ENCODE measurements at places on chromosomes 5 and 9. TPM values are rescaled to one million over a fixed set of nuclear protein-coding genes. Genes with fewer than 3 reads are reported as not detected.
A peak's percentile ranks its signal among the peaks of the same experiment; 100 is the strongest.

The NIPAL4 gene
- polyA plus RNA-seq, result 0.22 TPM

The PRDM9 gene
- polyA plus RNA-seq, result not detected

The NFIL3 gene
- 23.5 TPM for polyA plus RNA-seq

The NKD2 gene
- 3.6 TPM for polyA plus RNA-seq

The NOXA1 gene
- polyA plus RNA-seq, result 4.2 TPM

The ABHD17B gene
- polyA plus RNA-seq, result 35.5 TPM

The UNC5A gene
- polyA plus RNA-seq, result 1.1 TPM

The TAS2R1 gene
- polyA plus RNA-seq, result not detected

The MEIKIN gene
- not detected for polyA plus RNA-seq

- no peak for DNase-seq
Measured at GRCh38 chr9:130640681-130641080, 23.7 kb upstream of the PRDM12 start.

DNA sequence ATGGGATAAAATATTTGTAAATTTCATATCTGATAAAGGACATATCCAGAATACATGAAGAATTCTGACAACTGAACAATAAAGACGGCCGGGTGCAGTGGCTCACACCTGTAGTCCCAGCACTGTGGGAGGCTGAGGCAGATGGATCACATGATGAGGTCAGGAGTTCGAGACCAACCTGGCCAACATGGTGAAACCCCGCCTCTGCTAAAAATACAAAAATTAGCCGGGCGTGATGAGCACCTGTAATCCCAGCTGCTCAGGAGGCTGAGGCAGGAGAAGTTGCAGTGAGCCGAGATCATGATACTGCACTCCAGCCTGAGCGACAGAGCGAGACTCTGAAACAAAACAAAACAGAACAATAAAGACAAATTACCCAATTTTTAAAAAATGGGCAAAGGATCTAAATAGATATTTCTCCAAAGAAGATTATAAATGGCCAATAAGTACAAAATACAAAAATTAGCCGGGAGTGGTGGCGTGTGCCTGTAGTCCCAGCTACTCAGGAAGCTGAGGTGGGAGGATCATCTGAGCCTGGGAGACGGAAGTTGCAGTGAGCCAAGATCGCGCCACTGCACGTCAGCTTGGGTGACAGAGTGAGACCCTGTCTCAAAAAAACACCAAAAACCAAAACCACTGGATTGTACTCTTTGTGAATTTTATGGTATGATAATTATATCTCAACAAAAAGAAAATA is 9.6 kb upstream of the NSD1 start:
- no peak for DNase-seq

DNA sequence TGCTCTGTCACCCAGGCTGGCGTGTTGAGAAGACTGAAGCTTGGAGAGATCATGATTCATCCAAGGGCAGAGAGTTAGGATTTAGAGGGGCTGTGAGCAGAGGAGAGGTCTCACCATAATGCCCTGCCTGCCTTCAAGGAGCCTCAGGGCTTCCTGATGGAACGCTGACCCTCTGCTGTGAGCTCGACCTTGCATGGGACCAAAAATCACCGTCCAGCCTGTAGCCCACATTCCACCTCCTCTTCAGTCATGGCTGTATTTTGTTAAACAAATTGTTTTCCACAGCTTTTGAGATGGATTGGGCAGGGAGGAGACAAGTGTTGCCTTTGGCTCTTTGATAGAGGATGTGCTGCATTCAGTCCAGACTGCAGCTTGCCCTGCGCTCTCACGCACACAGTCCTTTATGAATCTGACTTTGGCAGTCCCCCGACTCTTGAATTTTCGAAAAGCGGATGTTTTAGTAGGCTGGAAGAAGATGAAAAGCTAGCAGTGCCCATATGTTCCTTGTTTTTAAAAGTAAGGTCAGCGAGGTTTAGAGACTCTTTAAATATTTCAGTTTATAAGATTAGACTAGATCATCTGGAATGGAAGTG is 79.5 kb downstream of the MVB12B start:
- no peak for DNase-seq

- DNase-seq, result no peak
Measured at GRCh38 chr9:8052991-8053390, 253.4 kb upstream of the DMAC1 start.

DNA sequence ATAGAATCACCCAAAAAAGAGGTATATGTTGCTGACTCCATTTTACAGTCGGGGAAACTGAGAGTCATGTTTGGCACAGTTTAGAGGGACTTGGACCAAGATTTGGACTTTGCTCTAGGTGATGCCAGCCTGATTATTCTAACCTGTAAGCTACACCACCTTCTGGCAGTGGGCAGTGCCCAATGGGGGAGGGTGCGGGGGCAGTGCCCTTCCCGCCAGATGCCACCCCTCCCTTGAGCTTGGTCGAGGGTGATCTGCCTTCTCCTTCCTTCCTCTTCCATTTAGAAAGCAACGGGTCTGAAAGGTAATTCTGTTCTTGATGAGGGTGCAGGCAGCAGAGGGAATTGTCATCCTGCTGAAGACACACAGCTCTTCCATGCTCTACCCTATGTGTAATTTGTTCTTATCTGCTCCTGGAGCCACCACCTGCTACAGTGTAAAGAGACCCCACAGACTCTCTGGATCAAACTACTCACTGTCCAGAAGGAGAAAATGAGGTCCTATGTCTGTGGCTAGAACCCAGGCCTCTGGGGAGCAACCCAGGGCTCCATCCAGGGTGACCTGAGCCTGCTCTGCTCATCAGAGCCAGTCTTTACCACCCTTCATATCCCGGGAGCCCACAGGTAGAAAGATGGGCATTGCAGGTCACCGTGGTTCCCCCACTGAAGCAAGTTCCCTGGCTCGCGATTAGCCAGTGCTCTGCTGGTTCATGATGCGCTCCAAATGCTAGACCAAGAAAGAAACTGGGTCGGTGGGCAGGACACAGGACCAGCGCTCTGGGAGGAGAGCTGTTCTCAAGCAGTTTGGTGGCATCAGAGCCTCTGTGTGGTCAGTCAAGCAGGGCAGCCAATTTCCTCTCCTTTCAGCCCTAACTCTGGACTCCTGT is 156.2 kb downstream of the RGS3 start:
- DNase-seq, result no peak

- peak; percentile 11 for DNase-seq
Measured at GRCh38 chr9:76751001-76751400, 13.2 kb upstream of the PCA3 start.

DNA sequence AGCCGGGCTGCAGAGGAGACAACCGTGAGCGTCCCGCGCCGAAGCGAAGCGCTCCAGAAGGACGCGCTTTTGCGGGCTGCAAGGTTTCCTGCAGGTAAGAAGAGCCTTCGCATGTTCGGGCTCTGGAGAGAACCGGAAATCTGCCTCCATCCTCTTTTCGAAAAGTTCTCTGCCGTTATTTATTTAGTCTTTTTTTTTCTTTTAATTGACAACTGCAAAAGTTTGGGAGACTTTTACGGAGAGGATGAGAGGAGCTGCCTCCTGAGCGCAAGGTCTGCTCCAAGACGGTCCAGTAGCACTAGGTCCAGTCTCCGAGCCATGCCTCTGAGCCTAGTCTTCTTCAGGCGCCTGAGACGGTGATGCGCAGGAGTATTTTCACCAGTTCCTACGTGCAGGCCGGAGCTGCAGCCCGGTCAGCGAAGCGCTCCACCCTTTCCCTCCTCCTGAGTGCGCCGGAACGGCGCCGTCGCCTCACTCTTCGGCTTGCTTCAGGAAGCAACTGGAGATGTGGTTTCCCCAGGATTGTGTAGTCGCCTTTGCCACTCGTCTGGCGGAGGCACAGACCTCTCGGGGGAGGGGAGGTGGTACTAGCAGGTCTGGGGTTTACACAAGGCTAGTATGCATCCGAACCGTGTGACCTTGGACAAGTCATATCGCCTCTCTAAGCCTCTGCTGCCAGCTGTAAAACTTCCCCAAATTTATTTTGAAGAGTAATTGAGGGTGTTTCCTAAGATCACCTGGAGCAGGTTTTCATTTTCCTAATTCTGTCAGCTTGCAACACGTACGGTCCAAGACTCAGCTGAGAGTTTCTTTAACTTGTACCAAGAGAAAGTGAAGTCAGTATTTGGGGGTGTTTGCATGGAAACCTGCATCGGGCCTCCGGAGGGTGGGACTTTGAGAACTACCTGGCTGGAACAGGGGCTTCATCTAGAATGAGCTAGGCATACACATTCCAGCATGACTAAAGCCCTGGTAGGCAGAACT is 4.5 kb downstream of the POU4F3 start:
- no peak for DNase-seq

- DNase-seq, result no peak
Measured at GRCh38 chr9:94086486-94087345, 2.5 kb downstream of the PTPDC1 start.

DNA sequence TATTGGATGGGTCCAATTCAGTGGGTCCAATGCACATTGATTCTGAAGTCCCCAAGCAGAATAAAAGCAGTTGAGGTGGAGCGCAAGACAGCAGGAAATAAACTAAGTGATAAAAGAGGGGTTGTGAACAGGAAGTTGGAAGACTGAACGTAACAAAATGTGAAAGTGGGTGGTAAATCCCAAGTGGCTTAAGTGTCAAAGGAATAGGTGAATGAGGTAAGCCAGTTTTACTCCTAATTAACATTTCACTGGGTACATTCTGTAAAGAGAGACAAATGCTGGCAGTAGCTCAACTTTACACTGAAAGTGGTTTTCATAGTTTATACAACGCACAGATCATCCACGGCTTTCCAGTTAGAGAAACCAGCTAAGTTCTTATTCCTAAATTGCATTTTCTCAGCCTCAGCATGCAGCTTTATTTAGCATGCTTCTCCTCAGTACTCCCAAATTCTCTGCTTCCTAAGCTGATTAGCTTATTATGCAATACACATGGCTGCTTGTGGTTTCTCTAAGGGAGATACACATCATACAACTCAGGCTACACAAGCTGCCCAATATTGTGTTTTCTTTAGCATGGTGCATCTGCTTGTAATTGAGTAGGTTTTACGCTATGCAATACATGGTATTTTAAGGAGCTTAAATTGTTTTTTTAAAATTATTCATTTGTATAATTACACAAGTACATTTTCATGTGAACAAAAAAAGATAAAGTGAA is 34.2 kb upstream of the HSD17B4 start:
- DNase-seq, result no peak

GRCh38 chr5:87329114-87329513 is 61.4 kb downstream of the RASA1 start:
- no peak for DNase-seq

DNA sequence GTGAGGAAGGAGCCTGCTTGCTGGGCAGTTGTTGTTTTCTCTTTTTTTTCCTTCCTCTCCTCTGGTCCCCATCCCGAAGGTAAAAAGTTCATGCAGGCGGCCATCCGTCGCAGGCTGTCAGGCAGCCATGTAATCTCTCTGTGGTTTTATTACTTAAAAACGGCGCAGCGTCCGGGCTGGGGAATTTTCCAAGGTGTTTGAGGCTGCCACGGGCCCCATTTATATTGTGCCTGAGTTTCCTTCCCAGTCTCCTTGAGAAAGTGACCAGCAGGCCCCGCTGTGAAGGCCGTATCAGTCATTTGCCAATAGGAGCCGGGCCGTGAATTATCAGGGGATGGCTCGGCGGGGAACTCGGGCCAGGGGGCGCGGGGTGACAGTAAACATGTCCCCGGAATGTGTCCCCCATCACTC is 289.7 kb downstream of the PBX3 start:
- peak; percentile 32 for DNase-seq

- no peak for DNase-seq
Measured at GRCh38 chr5:77957-78804, 13.8 kb upstream of the PLEKHG4B start.

GRCh38 chr9:97536480-97536879 is 35.0 kb downstream of the TMOD1 start:
- DNase-seq, result no peak

GRCh38 chr5:178077751-178078150 is 35.6 kb upstream of the N4BP3 start:
- DNase-seq, result no peak

DNA sequence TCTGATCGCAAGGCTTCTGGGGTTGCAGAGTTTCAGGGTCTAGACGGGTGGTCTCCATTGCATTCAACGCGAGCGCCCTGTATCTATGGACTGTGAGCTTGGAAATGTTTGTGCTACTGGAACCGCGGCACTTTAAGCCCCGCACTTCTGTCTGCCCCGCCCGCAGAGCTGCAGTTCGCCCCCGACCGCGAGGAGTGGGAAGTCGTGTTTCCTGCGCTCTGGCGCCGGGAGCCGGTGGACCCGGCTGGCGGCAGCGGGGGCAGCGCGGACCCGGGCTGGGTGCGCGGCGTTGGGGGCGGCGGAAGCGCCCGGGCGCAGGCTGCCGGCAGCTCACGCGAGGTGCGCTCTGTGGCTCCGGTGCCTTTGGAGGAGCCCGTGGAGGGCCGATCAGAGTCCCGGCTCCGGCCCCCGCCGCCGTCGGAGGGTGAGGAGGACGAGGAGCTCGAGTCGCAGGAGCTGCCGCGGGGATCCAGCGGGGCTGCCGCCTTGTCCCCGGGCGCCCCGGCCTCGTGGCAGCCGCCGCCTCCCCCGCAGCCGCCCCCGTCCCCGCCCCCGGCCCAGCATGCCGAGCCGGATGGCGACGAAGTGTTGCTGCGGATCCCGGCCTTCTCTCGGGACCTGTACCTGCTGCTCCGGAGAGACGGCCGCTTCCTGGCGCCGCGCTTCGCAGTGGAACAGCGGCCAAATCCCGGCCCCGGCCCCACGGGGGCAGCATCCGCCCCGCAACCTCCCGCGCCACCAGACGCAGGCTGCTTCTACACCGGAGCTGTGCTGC is 1.0 kb downstream of the ADAMTS19 start:
- DNase-seq, result peak; percentile 71

DNA sequence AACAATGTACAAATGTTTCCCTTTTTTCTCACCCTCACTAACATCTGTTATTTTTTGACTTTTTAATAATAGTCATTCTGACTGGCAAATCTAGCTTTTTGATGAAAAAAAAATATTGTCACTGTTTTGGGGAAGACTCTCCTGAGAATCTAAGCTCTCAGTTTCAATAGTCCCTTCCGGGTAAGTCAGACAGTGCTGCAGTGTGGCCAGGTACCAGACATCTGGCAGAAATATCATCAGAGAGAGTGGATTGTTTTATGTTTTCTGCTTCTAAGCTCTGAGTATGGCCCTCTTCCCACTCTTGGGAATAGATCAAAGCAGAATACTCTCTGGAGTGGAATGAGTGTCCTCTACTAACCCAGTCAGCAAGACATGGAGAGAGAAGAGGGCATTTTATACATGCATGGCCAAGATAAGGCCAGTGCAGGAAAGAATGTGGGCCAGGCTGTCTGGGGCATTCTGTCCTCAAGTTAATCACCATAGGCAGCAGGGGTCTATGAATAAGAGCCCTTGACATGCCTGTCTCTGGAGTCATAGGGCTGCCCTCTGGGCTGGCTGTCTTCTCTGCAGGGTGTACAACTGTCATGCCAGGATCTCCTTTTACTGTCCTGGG is 38.5 kb upstream of the OR2S2 start:
- DNase-seq, result no peak

DNA sequence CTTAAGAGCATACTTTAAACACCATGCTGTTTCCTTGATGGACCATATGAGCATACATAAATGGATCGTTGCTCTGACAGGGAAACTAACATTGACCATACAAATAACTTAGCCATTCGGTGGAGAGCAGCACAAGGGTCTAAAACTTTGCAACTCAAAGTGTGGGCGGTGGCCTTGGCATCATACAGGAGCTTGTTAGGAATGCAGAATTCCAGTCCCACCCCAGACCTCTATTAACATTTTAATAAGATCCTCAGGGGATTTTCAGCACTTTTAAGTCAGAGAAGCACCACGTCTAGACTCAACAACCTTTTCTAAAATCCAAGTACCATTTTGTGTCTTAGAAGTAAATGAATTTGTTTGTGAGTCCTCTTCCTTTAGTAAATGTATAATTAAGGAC is 260.9 kb downstream of the EBF1 start:
- no peak for DNase-seq

- DNase-seq, result no peak
Measured at GRCh38 chr9:136940526-136941230, 3.9 kb downstream of the FBXW5 start.

GRCh38 chr9:21729648-21730047 is 72.8 kb upstream of the MTAP start:
- DNase-seq, result no peak
